ENCODE measurements at places on chromosomes 5 and 9.
A peak's percentile ranks its signal among the peaks of the same experiment; 100 is the strongest.

DNA sequence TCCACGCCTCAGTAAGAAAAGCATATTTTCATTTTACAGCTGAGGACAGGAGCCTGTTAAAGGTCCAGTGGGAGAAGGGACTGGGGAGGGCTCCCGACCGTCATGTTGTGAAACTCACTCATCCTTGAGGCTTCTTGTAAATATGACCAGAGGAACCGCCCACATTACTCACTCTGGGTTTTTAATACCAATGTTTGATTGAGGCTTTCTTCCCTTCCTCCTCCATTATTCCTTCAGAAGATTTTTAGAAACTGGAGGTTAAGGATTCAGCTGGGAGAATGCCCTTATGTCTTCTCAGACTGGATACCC, 61.4 kb upstream of the GLRX start:
- DNase-seq = peak; percentile 61

- DNase-seq = peak; percentile 98
Measured at GRCh38 chr5:91162534-91163381, 220.4 kb downstream of the ARRDC3 start.

- DNase-seq = no peak
Measured at GRCh38 chr9:70006306-70006705, 37.3 kb upstream of the MAMDC2 start.

- DNase-seq = peak; percentile 4
Measured at GRCh38 chr5:108251350-108251749, 130.5 kb downstream of the FBXL17 start.

- no peak for DNase-seq
Measured at GRCh38 chr5:142795251-142795650, 25.1 kb downstream of the ARHGAP26 start.

GRCh38 chr9:29214154-29214689, 1640.9 kb upstream of the C9orf72 start:
- DNase-seq = peak; percentile 52

DNA sequence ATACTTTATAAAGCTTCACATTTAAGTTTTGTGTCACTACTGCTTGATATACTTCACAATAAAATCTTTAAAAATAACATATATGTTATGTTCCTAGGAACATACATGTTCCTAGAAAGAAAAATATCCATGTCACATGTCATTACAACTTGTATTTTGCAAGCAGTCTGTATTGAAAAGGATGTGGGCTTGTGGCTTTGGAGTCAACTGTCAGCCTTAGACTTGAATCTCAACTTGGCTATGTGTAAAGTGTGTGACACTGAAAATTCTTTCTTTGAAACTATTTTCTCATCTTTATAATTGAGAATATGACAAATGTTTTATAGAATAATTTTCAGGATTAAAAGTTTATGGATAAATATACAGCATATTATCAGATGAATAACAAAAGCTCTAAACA, 273.1 kb downstream of the KIAA0825 start:
- DNase-seq = no peak
